Choroid plexus epithelial cell (primary cell): ENCODE measurements at places on chromosomes 3 and 15.

GRCh38 chr3:46656778-46657556 lies 36.5 kb downstream of the ALS2CL start:
- DNase-seq, result no peak

DNA sequence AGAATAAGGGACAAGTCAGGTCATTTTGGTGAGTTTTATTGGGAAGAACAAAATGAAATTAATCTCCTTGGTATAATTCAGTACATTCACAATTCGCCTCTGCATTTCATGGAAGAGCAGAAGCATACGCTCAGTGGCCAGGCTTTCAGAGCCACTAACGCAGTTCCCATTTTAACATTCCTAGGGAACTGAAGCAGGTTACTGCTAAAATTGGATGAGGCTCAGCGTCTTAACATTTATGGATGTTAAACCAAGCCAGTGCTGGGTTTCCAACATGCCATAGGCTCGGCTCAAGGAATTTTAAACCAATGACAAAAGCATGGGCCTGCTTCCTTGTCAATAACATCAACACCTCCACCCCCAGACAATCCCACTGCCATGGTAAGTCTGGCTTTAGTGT lies 172.7 kb upstream of the PRICKLE2 start:
- DNase-seq, result no peak

DNA sequence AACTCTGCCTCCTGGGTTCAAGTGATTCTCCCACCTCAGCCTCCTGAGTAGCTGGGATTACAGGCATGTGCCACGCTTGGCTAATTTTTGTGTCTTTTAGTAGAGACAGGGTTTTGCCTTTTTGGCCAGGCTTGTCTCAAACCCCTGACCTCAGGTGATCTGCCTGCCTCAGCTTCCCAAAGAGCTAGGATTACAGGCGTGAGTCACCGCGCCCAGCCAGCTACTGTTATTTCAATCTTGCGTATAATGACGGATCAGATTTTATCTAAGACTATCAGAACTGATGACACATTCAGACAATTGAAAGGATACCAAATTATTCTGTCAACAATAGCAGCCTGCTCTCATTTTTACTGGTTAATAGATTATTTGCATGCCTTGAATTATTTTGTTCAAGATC lies 612.2 kb downstream of the ZIC1 start:
- DNase-seq, result peak; percentile 13

DNA sequence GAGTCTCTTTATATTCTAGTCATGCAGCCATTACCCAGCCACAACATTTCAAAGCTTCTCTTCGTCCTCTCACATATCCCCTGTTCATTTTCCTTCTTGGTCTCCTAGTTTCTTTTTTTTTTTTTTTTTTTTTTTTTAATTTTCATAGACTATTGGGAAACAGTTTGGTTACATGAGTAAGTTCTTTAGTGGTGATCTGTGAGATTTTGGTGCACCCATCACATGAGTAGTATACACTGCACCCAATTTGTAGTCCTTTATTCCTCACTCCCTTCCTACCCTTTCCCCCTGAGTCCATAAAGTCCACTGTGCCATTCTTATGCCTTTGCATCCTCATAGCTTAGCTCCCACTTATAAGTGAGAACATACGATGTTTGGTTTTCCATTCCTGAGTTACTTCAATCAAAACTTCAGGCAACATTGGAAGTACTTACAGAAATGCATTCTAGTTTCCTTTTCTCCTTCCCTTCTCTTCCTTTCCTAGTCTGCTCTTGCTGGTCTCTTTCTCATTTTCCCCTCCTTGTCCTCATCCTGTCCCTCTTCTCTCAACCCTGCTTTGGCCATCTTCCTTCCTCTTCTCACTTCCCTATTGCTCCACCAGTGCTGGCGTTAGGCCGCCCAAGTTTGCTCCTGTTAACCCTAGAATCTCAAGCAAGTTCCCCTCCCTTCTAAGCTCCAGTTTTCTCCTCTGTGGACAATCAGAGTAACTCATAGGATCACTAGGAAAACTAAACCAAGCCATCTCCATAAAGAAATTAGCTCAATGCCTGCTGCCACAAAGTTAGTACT lies 4.8 kb downstream of the ATP8B4 start:
- no peak for DNase-seq

- DNase-seq, result peak; percentile 24
Observed at GRCh38 chr15:95252404-95252803, 1021.0 kb downstream of the MCTP2 start.

DNA sequence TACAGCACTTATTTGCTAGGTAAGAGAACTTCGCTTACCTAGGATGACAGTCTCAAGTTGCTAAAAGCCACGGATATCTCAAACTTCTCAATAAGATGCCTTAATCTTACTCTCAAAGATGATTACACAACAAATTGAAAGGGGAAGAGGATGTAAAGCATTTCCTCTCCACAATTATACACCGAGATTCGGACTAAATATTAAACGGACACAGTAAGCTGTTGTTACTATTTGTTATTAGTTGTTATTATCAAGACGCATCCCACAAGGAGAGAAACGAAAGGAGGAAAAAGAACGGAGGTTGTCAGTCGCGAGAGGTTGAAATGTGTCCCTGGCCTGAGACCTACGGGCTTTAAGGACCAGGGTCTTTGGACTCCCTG lies 660 bp downstream of the ZNF106 start:
- peak; percentile 18 for DNase-seq

DNA sequence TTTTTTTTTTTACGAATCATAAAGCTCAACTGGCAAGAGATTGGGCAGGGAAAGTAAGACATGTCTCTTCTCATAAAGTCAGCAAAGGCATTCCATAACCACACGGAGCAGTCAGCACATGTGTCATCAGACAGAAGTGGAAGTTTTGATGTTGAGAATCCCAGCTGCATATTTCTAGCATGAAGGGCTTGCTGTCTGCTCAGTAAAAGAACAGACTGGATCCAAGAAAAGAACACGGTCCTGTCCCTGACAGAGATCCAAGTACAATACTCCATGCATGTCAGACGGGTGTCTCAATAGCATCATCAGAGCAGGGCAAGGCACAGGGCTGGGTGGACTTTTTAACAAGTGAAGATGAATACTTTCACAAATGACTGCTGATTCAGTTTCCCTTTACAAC lies 38.2 kb downstream of the ABI3BP start:
- peak; percentile 94 for DNase-seq
